Activated CD4-positive, alpha-beta T cell treated with anti-CD3 and anti-CD28 coated beads, Interleukin-2, amount 10 ng/mL, durations not matched to agents 7 days and 5 days (primary cell): ENCODE measurements at places on chromosomes 1 and 21.
A peak's percentile ranks its signal among the peaks of the same experiment; 100 is the strongest.

DNA sequence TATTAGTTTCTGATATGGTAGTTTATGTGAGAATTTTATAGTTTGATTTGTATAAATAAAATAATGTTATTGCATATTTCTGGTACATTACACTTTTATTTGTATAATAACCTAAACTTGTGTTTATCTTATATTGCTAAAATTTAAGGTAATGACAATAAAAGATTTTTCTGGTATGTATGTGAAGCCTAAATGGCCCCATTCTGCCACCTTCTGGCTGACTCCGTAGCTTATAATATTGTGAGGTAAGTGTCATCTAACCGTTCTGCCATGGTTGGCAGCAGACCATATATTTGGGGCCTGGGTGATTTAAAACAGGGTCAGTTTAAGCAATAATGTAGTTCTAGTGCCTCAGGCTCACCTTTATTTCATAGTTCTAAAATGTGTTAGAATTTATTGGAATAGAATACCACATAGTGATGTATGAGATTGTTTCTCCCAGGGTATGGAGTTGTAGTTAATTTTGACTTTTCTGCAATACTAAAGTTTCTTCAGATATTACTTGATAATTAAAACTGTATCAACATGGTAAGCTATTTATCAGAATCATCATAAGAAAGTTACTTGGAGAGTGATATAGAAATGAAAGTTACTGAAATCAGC lies 21.2 kb upstream of the PRKACB start:
- DNase-seq = peak; percentile 71

DNA sequence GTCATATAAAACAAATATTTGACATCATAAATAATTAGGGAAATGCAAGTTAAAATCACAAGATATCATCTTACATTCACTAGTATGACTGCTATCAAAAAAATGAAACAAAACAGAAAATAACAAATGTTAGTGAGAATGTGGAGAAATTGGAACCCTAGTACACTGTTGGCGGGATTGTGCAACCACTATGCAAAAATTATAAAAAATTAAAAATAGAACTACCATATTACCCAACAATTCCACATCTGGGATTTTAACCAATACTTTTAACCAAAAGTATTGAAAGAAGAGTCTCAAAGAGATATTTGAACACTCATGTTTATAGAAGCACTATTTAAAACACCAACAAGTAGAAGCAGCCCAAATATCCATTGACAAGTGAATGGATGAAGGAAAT lies 797.2 kb upstream of the ADAMTS5 start:
- DNase-seq = no peak

- DNase-seq = no peak
Observed at GRCh38 chr1:32592943-32593342, 53.7 kb downstream of the ZBTB8A start.

DNA sequence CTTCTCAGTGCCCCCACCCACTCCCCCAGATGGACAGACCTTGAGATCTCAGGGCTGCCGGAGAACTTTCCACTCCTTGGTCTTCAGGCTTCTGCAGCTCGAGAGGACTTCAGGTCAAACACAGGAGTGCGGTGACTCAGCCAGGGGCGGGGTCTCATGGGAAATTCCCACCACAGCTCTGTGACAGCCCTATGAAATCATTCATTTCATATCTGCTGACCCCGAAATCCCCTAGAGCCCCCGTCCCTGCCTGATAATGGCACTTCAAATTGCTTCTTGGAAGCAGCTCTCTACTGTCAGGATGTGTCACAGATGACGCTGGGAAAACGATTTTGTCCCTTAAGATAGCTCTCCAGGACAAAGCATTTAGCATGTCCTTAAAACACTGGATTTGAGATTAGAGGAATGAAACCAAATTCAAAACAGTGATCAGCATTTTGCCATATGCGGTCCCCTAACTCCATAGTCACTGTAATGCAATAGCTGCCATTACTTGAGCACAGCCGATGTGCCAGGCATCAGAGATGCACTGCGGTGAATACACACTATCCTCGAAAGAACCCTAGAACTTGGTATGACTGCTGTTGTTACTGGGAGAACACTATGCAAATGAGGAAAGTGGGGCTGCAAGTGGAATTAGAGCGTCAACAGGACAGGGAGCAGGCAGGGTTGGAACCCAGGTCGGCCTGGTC lies at the start of gene TNFRSF9:
TNFRSF9 (minus strand) TSS at position 95 of the 692 bp plus-strand sequence. CDS start 845 bp downstream, outside the sequence.
- DNase-seq = no peak

DNA sequence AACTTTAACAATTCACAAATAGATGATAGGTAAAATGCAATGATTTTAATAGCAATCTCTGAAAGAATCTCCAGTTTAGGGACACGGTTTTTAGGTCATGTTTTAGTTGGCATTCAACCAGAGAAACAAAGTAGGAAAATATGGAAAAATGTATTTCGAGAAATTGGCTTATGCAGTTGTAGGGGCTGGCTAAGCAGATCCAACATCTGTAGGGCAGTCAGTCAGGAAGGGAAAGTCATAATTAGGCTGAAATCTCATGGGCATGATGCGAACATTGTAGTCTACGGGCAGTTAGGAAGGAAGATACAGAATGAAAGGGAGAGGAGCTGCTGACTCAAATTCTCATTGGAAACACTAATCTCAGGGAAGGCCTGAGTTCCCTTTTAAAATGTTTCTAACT lies 1276.0 kb upstream of the ADGRL4 start:
- no peak for DNase-seq

GRCh38 chr1:157073944-157074685 lies 25.5 kb downstream of the ETV3L start:
- peak; percentile 40 for DNase-seq

DNA sequence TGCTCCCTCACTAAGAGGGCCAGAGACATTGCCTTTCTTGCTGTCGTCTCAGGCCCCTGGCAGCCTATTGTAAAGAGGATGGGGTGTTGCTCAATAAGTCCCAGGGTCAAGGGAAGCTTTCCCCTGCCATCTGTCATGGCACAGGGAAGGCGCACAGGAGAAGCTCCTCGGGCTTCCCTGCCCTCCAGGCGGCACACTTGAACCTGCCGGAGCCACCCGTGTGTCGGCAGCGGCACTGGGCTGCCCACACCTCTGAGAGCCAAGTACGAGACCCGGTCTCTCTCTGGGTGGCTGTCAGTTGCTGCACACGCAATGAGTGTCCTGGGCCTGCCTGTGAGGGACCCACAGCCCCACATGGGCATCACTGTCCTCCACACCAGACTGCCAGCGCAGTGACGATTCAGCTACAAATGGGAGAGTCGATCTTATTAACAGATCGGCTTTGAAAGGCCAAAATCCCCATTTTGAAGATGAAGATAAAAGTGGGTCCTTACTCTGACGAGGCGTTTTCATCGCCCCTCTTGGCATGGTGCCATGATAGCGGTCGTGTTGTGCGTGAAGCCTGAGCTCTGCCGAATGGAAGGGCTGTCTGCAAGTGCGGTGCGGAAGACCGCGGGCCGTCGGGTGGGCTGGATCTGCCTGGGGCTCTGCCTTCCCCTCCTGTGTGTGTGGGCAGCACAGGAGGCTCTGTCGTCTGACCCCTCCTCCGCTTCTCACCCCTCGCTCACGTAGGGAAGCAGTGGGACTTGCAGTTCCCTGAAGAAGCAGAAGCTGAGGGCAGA lies 29.2 kb upstream of the PDXK start:
- DNase-seq = no peak

DNA sequence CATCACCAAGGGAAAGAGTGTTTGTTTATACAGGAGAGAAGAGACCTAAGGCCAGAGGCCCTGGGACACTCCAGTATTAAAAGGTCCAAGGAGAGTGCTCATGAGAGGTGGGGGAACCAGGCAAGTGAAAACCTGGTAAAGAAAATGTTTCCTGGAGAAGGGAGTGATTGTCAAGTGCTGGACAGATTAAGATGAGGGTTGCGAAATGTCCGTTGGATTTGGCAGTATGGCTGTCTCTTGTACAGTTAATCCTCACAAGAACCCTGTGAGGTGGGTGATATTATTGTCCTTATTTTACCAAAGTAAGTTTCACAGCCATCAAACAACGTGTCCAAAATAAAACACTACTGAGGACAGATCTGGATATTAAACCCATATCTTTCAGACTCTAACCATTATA lies 44.2 kb downstream of the RPAP2 start:
- no peak for DNase-seq

DNA sequence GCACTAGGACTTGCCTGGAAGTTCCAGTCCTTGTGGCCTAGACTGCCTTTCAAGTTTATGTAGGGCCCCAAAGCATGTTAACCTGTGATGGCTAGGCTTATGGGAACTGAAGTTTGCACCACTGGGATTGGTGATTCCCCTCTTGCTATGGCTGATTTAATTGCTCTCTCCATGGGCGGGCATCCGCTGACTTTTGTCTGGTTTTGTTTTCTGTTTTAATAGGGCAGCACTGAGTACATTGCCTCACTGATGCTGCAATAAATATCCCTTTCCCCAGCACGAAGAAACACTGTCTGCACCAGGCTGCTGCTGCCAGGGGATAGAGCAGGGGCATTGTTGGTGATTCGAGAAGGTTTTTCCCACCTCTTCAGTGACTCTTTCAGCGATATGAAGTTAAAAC lies 73.3 kb upstream of the PDE4B start:
- DNase-seq = no peak

DNA sequence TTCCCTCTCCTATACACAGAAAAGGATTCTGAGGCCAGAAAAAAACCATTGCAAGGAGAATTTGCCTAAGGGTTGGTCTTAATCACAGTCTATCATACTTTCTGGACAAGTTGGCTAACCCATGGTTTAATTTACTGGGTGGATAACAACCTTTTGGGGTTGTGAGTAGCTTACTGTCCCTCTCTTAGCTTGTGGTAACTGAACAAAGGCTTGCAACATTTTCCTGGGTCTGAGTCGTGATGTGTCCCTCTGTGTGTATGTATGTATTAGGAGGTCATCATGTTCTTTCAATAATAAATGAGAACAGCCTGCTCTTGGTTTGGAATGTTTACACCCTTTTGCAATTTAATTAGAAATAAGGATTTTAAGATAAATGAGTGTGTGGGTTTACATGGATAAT lies 36.7 kb downstream of the PAPPA2 start:
- DNase-seq = no peak

GRCh38 chr1:17837233-17838030 lies 82.3 kb downstream of the ACTL8 start:
- DNase-seq = no peak

DNA sequence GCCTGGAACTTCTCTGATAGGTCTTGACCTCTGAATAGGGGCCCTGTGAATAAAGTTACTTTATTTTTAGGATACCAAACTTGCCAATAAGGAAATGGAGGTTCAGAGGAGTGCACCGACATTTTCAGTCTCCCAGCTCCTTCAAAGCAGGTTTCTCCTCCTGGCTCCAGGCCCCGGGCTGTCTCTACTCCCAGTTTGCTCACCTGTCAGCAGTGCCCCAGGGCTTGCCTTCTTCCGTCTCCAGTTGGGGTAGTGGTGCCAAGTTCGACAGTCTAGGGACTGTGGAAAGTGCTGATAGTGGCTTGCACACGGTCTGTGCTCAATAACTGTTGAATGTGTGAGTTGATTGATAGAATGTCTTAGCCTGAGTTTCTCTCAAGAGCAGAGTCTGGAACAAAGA lies 149.2 kb downstream of the ACTL8 start:
- no peak for DNase-seq

- DNase-seq = no peak
Observed at GRCh38 chr1:40877698-40878097, 15.5 kb upstream of the CITED4 start.

- DNase-seq = no peak
Observed at GRCh38 chr1:61640531-61641530, 84.1 kb downstream of the TM2D1 start.

- peak; percentile 29 for DNase-seq
Observed at GRCh38 chr1:172818841-172819527, 160.1 kb downstream of the FASLG start.

GRCh38 chr1:159889202-159889601 lies 10.8 kb downstream of the CFAP45 start:
- no peak for DNase-seq

- DNase-seq = no peak
Observed at GRCh38 chr1:55079651-55080050, 40.3 kb downstream of the PCSK9 start.

- DNase-seq = no peak
Observed at GRCh38 chr21:35649186-35649585, 411.1 kb downstream of the SETD4 start.

DNA sequence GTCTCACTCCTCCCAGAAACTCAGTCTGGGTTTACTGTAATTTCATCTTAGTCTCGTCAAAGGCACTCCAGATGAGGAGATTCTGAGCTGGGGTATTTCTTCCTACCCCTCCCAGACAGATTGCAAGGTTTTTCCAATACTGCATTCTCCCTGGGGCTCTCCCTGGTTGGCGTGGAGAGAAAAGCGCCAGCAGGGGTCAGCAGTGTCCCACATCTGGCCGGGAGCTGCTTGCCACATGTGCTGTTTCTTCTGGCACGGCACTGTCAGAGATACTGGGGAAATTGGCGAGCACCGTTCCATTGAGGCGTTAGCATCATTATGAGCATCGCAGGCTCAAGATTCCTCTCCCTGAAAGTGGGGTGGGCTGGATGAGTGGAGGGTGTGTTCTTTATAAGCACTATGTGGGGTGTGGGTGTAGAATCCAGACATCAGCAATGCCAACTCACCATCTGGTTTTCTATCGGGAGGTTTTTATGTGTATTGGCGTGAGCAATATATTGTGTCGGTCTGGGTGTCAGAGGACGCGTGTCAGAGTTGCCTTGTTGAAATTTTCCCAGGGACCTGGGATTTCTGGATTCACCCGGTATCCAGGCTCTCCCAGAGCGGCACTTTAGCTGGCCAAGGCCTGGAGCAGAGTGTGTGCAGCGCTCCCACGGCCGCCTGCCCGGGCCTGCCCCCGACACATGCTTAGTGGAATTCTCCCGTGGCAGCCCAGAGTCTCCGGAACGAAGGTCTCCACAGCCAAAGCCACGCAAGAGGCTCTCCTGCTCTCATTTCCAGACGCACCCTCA lies 8.0 kb upstream of the NAV1 start:
- peak; percentile 39 for DNase-seq

DNA sequence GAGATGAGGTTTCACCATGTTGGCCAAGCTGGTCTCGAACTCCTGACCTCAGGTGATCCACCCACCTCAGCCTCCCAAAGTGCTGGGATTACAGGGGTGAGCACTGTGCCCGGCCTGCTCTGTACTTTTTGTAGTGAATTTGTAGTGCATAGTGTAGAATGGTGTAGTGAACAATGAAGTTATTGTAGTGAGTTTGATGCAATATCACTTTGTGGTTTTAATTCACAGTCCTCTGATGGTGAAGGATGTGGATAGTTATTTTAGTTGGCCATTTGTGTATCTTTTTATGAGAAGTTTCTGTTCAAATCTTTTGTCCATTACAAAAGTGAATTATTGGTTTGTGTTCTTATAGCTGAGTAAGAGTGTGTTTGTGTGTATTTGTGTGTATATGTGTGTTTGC lies 57.6 kb downstream of the PDE4B start:
- no peak for DNase-seq

GRCh38 chr1:72567521-72567920 lies 285.2 kb upstream of the NEGR1 start:
- no peak for DNase-seq

DNA sequence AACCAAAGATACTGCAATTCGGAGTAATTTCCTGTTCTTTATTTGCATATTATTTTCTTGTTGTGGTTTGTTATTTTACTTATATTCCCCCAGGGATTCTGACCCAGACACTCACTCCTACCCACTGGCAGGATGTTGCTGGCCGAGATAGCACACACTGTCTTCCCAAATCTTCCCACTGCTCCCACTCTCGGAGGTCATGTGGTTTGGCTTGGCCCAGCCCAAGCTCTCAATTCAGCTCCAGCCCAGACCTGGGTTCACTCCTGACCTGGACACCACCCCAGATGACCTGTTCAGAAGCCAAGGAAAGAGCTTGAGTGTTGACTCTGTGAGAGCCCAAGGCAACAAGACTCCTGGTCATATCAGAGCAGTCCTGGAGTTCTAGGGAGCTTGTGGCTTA lies 1.2 kb upstream of the FAM43B start:
- DNase-seq = no peak
